ENCODE measurements at places on chromosomes 16 and 17.

DNA sequence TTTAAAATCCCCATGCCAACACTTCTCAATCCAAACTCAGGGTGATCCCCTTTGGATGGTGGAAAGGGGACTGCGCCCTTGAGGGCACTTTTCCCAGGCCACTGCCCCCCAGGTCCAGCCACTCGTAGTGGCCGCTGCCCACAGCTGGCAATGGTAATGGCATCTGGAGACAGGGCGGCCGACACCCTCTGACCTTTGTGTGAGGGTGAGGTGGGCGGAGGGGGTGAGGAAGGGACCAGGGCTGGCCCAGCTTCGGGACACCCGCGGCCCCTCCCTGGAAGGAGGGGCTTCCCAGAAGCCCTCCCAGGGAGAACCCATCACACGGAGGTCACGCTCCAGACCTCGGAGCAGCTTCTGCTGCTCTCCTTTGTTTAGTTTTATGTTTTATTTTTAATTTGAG is 289.7 kb downstream of the FOXL1 start:
- no peak for DNase-seq

- DNase-seq, result no peak
Observed at GRCh38 chr17:6067060-6067459, 3.1 kb upstream of the WSCD1 start.

DNA sequence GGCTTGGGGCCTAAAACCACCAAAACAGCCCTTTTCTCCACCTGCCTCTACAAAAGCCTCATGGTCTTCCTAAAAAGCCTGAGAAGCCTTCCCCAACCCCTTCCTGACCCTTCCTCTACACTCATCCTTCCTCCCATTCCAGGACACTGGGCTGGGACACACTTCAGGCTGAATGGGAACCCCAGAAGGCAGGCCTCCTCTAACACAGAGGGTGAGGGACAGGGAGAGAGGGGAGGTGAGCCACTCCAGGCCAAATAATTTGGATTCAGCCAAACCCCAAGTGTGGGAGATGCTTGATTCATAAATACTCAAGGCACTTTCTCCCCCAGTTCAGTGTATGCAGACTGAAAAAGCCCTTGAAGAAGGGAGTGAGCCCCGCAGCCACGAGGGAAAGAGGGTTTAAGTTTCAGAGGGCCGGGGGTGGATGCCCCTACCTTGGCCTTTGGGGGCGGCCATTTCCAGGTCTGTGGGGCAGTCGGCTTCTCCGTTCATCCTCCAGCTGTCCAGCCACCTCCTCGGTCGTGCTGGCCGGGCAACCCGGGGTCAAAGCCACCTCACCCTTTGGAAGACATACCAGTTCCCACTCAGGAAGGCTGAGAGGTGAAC is 1.6 kb downstream of the UBTF start:
- DNase-seq, result no peak

DNA sequence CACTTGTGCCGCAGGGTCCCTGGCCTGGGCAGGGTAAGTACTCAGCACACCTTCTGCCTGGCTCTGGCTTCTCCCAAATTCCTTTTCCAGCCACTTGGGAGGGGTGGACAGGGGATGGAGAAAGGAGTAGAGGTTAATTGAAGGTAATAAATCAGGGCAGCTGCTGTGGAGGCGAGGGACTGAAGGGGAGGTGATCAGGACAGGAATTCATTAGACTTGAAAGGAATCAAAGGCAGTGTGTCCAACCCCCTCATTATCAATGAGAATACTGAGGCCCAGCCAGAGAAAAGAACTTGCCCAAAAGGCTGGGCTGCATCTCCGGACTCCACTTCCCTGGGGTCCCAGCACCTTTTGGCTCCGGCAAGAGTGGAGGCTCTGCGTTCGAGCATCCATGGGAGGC is 2.4 kb downstream of the SOST start:
- DNase-seq, result no peak

- no peak for DNase-seq
Observed at GRCh38 chr17:10210151-10210574, 11.8 kb upstream of the GAS7 start.

DNA sequence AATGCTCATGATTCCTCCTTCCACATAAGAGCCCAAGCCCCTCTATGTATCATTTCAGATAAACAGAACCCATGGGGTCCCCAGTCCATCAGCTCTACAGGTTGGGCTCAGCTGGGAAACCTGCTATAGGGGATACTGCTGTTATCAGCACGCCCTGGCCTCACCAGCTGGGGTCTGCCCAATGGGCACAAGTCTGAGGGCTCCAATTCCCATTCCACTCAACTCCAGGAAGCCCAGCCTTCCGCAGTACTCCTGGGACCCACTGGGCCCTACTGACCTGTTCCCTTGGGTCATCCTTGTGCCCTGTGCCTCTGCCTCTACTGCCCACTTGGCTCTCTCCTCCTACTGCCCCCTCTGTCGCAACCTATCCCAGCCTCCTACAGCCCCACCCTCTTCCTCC is 16.2 kb upstream of the XYLT2 start:
- no peak for DNase-seq

GRCh38 chr17:41613277-41614082 is 913 bp upstream of the KRT16 start:
- DNase-seq, result no peak

- DNase-seq, result no peak
Observed at GRCh38 chr16:47476654-47477345, 15.7 kb downstream of the PHKB start.

- DNase-seq, result no peak
Observed at GRCh38 chr16:68910051-68910450, 66.7 kb downstream of the TANGO6 start.

- DNase-seq, result no peak
Observed at GRCh38 chr17:76550712-76551615, 11.1 kb downstream of the PRCD start.

GRCh38 chr17:79581324-79581932 is 29.4 kb downstream of the RBFOX3 start:
- no peak for DNase-seq

GRCh38 chr17:1597861-1598342 is 30.7 kb downstream of the SLC43A2 start:
- no peak for DNase-seq

DNA sequence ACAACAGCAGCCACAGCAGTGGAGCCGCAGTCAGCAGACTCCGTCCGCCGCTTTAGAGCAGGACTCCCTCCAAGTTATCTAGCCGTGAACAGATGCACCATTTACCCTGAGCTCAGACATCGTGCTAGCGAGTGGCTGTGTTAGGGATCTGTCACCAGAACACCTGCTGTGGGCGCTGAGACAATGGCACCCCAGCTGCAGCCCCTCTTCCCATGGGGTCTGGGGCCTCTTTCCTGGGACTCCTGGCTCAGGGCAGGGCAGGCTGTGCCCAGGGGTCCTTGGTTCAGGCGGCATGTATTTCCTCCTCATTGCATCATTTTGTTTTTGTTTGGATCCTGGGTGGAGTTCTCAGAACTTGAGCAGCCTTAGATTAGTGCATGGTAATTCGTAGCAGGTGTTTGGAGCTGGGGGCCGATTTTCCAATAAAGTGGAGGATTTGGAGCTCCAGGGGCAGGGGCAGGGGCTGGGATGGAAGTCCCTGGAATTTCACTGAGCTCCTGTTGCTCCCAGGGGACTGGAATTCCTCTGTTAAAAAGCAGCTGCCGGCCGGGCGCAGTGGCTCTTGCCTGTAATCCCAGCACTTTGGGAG is 23.4 kb downstream of the NMRAL1 start:
- no peak for DNase-seq

DNA sequence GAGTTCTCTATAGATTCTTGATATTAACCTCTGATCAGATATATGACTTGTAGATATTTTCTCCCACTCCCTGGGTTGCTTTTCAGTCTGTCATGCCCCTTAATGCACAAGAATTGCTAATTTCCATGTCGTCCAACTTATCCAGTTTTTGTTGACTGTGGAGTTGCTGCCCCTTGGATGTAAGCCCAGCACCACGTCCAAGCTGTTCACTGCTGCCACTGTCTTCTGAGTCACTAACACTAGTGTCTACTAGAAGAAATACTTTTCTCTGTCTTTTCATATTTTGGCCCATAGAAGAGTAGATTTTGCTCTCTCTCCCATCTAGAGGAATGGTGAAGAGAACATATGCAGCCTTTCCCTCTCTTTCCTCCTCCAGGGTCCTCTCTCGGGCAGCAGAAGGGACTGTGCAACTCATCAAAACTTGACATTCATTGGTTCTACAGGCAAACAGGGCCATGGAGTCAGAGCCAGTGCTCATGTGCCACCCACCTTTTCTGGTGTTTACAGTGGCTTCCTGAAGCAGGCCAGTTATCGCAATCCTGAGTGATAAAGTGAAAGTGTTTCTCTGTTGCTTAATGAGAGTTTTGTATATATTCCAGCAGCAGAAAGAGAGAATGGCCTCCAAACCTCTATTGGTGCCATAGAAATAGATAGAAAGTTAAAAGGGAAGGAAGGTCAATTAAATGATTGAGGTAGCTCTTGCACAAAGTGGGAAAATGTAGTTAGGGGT is 22.6 kb upstream of the PMP22 start:
- no peak for DNase-seq

DNA sequence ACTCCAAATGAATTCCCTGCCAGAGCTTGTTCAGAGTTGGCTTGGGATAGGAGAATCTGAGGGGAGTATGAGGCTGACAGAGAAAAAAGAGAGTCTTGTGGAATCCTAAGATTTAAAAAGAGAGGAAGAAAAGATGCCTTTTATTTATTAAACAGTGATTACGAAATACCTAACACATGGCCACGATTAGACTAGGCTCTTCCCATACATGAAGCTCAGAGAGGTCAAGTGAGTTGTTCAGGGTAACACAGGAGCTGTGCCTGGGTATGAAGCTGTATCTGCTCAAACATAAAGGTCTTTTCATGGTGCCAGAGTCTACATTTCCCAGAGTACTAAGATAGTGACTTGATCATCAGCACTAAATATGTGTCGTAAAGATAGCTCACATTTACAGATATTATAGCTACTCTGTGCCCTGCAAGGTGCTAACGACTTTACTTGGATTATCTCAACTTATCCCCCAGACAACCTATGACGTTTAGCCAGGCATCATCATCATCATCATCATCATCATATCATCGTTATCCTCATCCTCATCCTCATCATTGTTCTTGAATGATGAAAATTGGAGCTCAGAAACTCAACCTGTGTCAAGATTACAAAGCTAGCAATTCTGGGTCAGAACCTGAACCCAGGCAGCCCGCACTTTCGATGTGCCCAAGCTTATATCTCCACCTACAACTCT is 500.8 kb downstream of the NPIPA7 start:
- no peak for DNase-seq

- DNase-seq, result no peak
Observed at GRCh38 chr17:82346342-82347300, 12.4 kb upstream of the TEX19 start.

DNA sequence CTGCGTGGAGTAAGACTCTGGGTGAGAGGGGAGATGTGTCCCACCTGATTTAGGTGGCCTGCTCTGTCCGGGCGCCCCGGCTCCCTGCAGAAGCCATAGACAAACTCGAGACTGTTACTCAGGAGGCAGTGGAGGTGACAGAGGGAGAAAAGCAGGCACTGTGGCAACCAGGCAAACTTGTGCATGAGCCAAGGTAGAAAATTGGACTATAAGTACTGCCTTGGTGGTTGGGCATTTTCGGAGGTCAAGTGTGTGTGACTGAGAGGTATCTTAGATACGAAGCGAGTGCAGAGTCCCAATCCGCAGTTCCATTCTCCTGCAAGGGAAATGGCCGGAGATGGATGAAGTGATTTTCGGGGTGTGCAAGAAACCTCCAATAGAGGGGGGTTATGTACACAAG is 27.1 kb upstream of the SPACA3 start:
- no peak for DNase-seq

- peak; percentile 18 for DNase-seq
Observed at GRCh38 chr17:40427002-40427491, 9.4 kb upstream of the TOP2A start.

GRCh38 chr17:79915850-79916430 is 76.7 kb upstream of the CBX4 start:
- peak; percentile 27 for DNase-seq

DNA sequence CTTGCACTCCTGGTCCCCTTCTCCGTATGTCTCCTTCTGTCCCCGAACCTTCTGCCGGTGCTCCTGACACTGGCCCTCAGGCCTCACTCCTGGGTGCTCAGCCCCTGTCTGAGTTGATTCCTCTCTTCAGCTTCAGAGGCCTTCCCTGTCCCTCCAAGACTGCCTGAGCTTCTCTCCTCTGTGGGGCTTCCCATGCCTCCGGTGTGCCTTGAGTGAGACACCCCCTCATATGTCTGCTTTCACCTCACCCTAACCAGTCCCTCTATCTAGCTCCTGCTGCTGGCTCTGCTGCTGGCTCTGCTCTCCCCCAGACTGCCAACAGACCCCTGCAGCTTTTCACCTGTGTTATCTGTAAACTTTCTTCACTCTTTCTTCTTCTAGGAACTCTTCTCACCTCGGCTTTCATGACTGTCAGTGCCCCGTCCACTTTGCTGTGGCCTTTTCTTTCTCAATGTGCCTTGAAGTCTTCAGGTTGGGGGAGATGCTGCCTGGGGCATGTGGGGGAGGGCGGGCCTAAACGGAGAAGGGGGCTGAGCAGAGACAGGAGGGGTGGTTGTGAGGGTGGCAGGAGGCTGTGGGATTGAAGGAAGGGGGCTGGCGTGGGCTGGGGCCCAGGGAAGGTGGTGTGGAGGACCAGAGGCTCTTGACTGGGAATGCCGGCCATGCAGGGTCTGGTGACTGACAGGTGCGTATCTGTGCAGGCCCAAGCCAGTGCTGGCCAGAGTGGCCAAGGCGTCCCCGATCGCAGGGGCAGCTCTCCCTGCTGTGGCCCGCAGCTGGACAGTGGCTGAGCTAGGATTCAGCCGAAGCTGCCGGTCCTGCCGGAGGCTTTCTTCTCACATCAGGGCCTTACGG is 81.3 kb downstream of the METRNL start:
- DNase-seq, result no peak

- DNase-seq, result no peak
Observed at GRCh38 chr17:21288571-21289017, 4.1 kb downstream of the MAP2K3 start.

- no peak for DNase-seq
Observed at GRCh38 chr17:43418441-43419374, 19.9 kb downstream of the ARL4D start.

GRCh38 chr16:79212114-79212791 is 388.3 kb downstream of the MAF start:
- DNase-seq, result no peak

DNA sequence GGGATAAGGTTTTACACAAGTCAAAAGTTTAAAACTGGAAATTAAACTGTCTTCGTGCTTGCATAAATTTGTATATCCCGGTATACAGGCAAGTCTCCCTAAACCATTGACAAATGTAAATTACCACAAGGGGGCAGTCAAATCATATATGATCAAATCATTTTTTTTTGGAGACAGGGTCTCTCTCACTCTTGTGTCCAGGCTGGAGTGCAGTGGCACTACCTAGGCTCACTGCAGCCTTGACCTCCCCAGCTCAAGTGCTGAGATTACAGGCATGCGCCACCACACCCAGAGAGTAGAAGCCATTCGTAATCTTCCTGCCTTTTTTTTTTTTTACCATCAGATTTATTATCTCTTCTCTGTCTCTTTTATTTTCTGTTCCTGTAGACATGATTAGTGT is 18.5 kb downstream of the TOP2A start:
- DNase-seq, result peak; percentile 40

Data from activated T-cell treated with anti-CD3 and anti-CD28 coated beads, Interleukin-2, amount 50 U/mL, for 1 hour (primary cell).